ENCODE measurements at places on chromosomes 3 and 15. TPM values are rescaled to one million over a fixed set of nuclear protein-coding genes. Genes with fewer than 3 reads are reported as not detected.

Gene ACAN
- 0.34 TPM for total RNA-seq

Gene SLC51B
- total RNA-seq: not detected

Gene FES
- 29.9 TPM for total RNA-seq

Gene CCR9
- not detected for total RNA-seq

Gene LDHAL6B
- total RNA-seq: not detected

Gene SLC12A1
- total RNA-seq: not detected

Gene CCR3
- total RNA-seq: not detected

Gene CNTN3
- total RNA-seq: 2.7 TPM

Gene CCDC39
- 0.32 TPM for total RNA-seq

Gene IL17RB
- 6.2 TPM for total RNA-seq

Gene CLDN16
- 0.38 TPM for total RNA-seq

DNA sequence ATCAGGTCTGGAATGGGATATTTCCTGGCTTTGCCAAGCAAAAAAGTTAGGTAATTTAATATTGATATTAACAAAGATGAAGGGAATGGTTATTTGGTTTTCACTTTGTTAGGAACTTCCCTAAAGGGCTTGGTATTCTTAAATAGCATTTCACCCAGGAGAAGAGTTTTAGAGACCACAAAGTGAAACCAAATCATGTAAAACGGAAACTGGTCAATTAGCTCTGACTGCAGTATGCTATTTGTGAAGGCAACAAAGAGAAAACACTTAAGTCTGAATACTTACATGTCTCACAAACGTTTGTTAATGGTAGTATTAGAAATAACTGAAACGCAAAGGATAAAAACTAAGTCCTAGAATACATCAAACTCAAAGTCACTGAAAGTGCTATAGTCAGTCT is 32.4 kb upstream of the SETMAR start:
- no peak for DNase-seq

GRCh38 chr3:186784820-186785494 is 1.6 kb downstream of the EIF4A2 start:
- no peak for DNase-seq

DNA sequence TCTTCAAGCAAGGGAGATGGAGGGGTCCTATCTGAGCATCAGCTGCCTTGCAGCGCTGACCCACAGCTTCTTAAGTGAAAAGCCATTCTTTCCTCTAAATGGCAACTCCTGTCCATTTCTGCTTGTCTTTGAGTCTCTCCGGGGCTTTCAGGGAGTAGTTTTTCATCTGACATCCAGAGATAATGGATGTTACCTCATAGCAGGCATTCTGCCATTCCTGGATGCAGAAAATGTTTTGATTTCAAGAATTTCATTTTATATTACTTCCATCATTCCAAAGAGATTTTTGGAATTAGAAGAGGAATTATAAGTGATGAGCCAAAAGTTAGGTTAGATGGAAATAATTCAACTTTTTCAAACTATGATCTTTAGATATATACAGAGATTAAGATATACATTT is 44.9 kb upstream of the GABRG3 start:
- no peak for DNase-seq

- DNase-seq: peak; percentile 73
Observed at GRCh38 chr3:182725372-182726251, 67.7 kb upstream of the ATP11B start.

GRCh38 chr3:37751967-37752648 is 109.6 kb upstream of the CTDSPL start:
- DNase-seq: peak; percentile 58

GRCh38 chr15:64447536-64448315 is 12.7 kb upstream of the ZNF609 start:
- DNase-seq: no peak

DNA sequence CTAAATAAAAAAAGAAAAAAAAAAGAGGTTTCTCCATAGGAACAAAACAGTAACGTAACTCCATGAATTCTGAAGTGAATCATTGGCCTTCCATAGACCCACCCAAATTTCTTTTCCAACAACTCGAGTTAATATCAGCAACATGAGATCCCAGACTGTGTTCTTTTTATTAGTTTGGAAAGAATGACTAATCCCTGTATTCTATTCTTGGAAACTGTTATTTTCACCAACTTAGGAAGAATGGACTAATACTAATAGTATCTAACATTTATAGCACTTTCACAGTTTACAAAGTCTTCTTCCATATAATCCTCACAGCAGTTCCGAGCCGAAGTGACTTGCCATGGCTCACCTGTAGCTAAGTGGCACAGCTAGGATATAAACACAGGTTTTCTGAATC is 72.7 kb upstream of the SLC4A7 start:
- no peak for DNase-seq

DNA sequence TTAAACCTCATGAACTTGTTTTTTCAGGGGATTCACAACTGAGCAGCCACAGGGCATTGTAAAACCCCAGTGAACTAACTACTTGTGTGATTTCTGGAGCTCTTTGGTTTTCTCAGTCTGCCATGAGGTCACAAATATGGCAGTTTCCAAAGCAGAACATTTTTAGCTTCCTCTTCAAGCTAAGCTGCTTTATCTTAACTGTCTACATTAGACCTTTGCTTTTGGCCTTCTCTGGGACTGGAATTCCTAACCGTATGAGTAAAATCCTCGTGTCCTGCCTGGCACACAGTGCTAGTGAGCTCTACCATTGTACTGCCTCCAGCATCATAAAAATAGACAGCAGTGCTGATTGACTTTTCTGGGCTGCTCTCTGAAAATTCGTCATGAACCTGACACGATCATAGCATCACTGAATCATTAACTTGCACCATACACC is 22.1 kb downstream of the CDIN1 start:
- DNase-seq: no peak

DNA sequence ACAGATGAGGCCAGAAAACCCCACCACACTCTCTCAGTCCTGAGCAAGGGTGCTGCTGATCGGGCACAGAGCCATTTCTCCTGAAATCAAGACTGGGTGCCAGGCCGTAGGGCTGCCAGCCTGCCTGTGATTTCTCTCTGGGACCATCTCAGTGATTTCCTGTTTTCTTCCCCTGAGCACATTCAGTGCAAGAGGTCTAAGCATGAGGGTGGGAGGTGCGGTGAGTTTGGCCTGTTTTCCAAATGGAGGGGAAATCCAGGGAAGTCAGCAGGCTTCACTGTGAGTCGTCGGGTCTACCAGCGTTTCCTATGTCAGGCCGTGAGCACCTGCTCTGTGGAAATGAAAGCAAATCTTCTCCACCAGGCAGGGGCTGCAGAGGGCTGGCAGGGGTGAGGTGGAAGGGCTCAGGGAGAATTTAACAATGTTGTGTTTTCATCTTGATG is 82.3 kb downstream of the ST6GAL1 start:
- DNase-seq: no peak

- DNase-seq: no peak
Observed at GRCh38 chr15:69784798-69785566, 312.7 kb downstream of the TLE3 start.

DNA sequence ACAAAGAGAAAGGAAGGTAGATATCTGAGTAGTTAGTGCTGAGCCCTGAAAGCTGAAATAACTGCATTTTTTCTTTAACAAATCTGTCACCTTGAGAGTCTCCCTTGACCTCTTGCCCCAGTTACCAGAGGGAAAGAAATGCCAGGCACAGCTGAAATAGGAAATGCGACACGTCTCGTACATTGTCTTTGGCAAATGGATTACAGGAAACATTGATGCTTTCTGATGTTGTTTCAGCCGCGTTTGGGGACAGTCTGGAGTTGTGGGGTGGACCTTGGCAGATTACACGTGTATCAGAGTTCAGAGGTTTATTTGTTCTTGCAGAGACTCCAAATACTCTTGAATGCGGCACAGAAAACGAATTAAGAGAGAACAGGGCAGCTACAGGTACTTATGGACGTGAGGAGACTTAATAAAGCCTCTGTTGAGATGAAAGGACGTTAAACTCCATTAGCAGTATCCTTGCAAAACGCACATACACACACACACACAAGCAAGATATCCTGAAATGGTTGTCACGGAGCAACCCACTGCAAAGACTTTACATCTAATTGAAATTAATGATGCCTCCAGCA is 272.8 kb upstream of the RORA start:
- no peak for DNase-seq

GRCh38 chr15:88303395-88303794 is 46.9 kb upstream of the NTRK3 start:
- DNase-seq: no peak

GRCh38 chr3:55271549-55271948 is 215.6 kb downstream of the WNT5A start:
- no peak for DNase-seq

DNA sequence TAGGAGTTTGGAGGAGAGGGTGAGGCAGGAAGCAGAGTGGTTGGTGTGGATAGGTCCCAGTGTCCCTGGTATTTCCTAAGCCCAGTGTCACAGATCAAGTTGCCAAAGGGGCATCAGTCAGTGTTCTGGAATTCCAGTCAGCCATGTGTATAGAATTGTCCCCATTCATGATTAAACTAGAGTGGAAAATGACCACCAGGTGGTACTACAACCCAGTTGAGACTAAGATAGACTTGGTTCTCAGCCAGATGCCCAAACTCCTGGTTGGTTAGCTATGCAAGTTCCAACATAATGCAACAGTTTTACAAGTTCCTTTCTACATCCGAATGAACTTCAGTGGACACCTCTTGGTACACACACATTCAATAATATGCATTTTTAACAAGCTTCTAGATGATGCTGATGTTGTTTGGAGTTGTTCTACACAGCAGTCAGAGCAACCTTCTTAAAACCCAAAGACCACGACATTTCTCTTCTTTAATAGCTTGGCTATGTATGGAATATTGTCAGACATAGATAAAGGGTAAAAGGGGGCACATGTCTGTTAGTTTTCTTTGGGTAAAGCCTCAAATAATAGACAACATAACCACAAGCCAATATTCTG is 8.4 kb upstream of the ATR start:
- peak; percentile 62 for DNase-seq

DNA sequence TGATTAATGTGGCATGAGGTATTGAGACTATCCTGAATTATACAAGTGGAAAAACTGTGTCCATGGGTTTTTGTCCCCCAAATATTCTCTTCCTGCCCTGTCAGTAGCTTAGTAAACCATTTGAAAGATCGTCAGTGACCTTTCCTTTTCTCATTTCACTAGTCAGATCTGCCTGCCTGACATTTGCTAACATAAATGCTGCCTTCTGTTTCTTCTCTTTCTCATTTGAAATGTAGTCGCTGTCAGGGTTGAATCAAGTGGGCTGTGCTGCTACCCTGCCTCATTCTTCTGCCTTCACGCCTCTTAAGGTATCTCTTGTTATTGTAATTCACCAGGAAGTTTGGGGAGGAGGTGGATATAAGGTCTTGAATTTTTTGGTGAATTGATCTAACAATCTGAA is 67.5 kb downstream of the LRCH3 start:
- peak; percentile 66 for DNase-seq

GRCh38 chr3:17473761-17474160 is 268.7 kb downstream of the TBC1D5 start:
- DNase-seq: no peak

GRCh38 chr3:181808053-181808452 is 96.3 kb downstream of the SOX2 start:
- DNase-seq: no peak

- DNase-seq: no peak
Observed at GRCh38 chr3:181915551-181915950, 203.8 kb downstream of the SOX2 start.

- no peak for DNase-seq
Observed at GRCh38 chr3:152205097-152205593, 63.6 kb upstream of the MBNL1 start.

DNA sequence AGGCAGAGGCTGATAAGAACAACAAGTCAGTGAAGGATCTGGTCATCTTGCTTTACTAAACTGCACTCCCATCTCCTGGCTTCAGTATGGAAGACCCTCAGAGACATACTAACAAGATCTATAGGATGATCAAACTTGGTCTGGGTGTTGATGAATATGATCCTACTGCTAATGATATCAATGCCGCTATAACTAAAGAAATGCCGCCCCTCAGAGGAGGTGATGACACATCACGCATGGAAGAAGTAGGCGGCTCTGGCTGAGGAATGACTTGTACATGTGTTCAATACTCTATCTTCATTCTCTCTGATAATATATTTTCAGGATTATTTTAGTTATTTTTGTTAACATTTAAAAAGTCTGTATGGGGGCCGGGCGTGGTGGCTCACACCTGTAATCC is 17.5 kb upstream of the EIF2B5 start:
- DNase-seq: no peak

DNA sequence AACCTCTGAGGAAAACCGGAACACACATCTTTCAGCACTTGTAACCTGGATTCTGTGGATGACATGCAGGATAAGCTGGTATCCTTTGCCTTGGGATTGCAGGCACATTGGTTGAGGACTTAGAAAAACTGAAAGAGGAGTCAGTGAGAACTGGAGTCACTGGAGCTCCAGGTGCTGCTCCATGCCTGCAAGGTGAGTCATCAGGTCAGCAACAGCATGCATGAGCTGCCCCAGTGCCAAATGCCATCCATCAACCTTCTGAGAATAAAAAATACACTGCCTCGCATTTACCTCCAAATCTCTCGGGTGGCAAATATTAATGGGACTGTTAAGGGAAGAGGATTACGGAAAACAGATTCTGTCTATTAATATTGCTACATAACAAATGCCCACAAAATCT is 729.1 kb downstream of the NTRK3 start:
- DNase-seq: peak; percentile 67

DNA sequence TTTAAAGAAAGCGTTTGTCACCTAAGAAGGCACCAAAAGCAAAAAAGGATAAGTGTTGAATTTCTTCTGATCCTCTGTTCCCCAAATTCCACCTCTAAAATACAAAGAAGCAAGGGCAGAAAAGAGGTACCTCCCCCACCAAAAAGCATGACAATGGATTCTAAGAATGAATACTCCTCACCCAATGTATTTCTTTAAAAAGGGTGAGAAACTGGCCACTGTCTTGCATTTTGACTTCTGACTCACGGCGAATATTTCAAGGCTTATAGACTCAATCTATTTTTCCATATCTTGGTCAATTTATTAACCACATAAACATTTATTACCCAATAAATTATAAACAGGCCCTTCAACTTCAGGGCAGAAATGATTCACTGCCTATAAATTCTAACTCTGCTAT is 131.1 kb downstream of the NR1I2 start:
- no peak for DNase-seq

GRCh38 chr3:174986685-174987084 is 127.6 kb downstream of the NAALADL2 start:
- DNase-seq: no peak

DNA sequence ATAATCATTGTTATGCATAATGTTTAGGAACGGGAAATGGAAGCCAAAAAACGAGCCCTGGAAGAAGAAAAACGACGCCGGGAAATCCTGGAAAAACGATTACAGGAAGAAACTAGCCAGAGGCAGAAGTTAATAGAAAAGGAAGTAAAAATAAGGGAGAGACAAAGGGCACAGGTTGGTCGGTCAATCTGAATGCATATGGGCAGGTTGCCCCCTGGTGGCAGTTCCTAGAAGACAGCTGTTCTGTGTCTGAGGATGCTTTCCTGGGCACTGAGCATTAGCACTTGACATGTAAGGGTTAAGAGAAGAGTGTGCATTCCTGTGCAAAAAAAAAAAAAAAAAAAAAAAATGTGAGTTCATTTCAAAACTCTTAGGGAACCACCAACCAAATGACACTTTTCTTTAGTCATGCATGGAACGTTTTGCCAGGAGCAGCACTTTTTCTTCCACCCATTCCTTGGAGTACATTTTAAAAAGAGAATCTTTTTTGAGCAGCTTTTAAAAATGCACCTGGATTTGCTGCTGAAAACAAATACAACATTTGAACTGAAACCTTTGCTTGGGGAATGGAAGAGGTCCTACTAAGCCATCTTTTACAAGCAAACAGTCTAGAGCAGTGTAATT is 11.1 kb upstream of the ABHD10 start:
- DNase-seq: peak; percentile 94
